Activated CD4-positive, CD25-positive, alpha-beta regulatory T cell treated with anti-CD3 and anti-CD28 coated beads, Interleukin-2, amount 50 U/mL, for 24 hours (primary cell): ENCODE measurements at places on chromosomes 2 and 18.

- no peak for ATAC-seq
These were observed 1.1 kb downstream of the COPS9 start for GRCh38 chr2:240134956-240135520.

- no peak for ATAC-seq
These were observed 57.3 kb downstream of the ITGB1BP1 start for GRCh38 chr2:9366026-9366425.

GRCh38 chr18:27605107-27605834, 420.2 kb upstream of the CHST9 start:
- no peak for ATAC-seq

DNA sequence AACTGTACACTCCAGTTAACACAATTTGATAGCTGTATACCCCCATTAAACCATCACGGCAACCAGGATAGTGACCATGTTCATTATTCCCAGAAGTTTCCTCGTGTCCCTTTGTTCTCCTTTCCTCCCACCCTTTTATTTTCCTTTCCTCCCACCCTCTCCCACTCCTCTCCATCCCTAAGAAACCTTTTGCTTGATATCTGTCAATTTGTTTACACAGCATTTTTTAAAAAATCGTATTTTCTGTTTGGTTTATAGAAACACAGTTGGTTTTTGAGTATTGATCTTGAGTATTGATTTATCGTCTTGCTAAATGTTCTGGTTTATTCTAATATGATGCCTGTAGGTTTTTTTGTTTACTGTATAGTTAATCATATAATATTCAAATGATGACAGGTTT, 119.4 kb downstream of the PHLPP1 start:
- ATAC-seq: no peak

DNA sequence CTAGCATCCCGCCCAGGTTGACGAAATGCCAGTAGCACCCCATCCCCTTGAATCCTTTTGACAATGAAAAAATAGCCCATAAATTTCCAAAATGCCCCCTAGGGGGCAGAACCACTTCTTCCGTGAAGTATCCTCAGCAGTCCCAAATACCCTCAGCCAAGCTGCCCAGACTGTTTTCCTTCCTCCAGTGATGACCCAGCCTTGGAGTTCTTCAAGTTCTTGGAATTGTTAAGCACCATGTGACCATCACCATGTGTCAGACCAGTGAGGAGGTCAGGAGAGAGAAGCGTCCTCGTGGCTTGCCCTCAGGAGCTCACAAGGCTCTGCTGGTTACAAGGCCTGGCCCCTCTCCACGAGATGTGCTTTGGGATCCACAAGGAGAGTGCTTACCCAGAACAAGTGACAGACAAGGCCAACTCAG, 1.4 kb upstream of the SLC23A3 start:
- ATAC-seq: peak; percentile 46

GRCh38 chr2:239160226-239161143, 240.3 kb downstream of the HDAC4 start:
- ATAC-seq: no peak
